NCI-H774 (cell line): ENCODE measurements at places on chromosomes 6 and 20.

- no peak for DNase-seq
Observed at GRCh38 chr6:125489579-125490285, 188.0 kb upstream of the HDDC2 start.

- DNase-seq, result no peak
Observed at GRCh38 chr20:40970218-40970617, 58.4 kb upstream of the TOP1 start.

DNA sequence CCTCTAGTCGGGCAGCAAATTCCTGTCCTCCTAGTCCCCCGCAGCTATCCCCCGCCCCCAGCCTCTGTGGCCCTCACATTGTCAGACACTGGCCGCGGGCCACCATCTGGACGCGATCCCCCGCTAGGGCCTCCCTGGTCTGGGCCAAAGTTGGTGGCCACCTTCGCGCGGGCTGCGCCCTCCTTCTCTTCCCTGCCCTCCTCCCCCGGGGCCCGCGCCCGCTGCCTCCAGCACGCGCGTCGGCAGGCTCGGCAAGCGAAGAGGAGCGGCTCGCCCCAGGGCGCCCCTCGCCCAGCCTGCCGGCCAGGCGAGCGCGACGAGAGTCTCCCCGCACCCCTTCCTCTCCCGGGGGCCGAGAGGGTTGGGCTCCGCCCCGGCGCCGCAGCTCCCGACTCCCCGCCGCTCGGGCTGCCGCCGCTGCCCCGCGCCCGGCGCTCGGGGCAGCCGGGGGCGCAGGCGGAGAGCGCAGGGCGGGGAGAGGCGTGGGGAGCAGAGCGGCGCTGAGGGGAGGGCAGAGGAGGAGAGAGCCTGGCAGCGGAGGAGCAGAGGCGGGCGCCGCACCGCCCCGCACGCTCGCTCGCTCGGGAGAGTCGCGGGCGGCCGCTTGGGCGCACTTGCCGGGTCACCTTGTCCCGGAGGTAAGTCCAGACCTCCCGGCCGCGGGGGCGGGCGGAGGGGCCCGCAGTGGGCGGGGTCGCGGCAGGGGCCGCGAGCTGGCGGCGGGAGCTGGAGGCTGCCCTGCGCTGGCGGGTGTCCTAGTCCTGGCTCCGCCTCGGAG is at the start of gene SYNDIG1:
Gene SYNDIG1, plus strand, starts transcription at position 514 of the 778 bp plus-strand sequence. CDS start 73,469 bp downstream, outside the sequence.
- no peak for DNase-seq

DNA sequence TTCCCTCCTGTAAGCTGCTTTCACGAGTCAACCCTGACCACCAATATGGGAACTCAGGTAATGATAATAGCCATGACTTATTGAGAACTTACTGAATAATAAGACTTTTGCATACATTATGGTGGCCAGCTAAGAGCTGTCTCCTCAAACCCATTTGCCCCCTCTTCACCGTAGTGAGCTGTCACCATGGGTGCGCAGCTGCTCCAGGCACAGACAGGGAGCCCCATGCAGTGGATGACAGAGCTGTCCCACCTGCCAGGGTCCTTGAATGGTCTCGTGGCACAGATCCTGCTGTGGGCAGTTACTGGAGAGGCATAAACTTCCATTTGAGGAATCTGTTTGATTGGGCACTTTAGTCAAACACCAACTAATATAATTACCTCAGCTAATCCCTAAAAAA is 1.9 kb downstream of the SLC22A16 start:
- no peak for DNase-seq

DNA sequence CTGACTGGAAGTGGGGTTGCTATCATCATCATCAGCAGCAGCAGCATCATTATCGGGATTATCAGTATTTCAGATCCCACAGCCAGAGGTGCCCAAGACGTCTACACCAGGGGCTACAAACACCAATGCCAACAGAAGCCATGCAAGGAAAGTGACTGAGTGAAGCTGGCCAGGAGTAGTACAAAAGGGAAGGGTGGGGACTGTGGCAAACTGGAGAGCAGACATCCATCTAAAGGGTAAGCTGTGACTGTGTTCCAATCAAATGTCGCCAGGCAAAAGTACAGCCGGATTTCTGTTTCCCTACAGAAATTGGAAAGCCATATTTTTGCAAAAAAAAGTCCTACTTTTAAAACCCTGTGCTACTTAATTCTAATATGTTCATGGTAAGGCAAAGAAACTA is 50.0 kb downstream of the PREX1 start:
- no peak for DNase-seq

DNA sequence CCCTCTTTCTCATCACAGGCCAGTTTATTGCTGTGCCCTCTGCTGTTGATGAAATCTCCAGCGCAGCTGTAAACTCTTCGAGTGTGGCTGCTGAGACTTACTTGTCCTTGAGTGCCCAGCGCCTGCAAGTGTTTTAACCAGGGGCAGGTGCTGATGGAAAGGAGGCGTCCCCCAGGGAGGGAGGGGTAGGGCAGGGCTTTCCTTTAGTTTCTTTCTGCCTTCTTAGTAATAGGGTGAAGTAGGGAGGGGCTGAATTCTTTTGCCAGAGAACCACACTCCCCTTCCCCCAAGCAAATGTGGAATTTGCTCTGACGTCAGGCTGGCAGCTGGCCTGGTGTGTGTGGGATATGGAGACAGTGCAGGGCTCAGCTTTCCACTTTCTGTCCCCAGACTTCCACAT is 61.2 kb downstream of the IGF2R start:
- DNase-seq, result no peak

GRCh38 chr6:24795106-24795505 is 3.6 kb downstream of the ARMH2 start:
- DNase-seq, result no peak

DNA sequence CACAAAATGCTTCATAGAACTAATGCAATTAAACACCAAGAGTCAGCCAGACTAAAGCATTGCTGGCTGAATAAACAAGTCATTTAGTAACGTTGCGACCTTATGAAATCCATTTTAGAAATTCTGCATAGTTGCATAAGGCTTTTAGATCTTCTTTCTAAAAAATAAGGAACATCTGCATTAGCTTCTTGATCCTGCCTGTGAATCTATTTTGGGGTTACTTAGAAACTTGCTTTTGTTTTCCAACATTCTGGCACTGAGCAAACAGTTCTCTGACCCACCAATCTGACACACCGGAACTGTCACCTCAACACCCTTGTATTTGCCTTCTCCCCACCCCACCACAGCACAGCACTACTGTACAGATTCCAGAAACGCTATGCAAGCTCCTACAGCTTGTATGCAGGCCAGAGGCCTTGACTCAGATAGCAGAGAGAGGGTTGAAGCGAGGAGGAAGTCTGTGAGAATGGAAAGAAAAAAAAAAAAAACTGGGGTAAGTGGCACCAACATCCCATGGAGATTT is 55.0 kb downstream of the KIF13A start:
- no peak for DNase-seq

DNA sequence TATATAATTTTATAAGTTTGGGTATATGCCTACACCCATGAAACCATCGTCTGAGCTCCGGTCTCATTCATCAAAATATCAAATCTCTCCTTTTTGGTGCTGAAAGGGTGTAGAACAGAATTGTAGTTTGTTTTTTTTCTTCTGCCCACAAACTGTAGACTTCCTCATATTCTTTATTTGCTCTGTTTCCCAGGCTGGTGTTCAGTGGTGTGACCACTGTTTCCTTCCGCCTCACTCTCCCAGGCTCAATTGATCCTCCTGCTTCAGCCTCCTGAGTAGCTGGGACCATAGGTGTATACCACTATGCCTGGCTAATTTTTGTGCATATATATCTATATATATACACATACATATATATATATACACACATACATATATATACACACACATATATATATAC is 139.6 kb upstream of the HCRTR2 start:
- DNase-seq, result no peak

GRCh38 chr6:2448826-2449571 is 203.6 kb upstream of the GMDS start:
- peak; percentile 78 for DNase-seq

DNA sequence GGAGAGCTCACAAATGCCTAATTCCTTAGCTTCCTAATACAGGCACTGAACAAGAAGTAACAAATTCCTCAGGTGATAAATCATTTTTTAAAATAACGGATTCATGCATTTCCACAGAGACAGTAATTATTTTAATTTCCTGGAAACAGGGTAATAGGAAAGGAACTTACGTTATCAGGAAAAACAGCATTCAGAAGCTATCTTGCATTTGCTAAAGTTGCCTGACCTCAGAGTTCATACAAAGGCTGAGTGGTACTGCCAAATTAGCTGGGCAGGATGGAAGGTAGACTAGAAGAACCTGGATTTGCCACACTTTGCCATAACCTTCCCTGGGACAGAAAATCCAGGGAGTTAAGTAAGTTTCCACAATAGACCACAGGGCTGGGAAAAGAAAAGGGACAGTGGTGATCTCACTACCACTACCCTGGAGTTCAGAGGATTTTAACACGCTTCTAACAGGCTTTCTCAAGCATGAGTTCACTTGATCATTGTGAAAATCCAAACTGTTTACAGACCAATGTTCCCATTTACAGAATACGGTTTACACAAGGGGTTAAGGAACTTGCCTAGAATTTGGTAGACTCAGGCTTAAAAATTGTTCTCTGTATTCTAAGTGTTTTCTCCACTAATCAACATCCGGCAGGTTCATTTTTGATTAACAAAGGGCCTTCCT is 57.0 kb downstream of the KIF13A start:
- DNase-seq, result no peak

- DNase-seq, result no peak
Observed at GRCh38 chr20:35680452-35681183, 15.9 kb upstream of the CPNE1 start.

DNA sequence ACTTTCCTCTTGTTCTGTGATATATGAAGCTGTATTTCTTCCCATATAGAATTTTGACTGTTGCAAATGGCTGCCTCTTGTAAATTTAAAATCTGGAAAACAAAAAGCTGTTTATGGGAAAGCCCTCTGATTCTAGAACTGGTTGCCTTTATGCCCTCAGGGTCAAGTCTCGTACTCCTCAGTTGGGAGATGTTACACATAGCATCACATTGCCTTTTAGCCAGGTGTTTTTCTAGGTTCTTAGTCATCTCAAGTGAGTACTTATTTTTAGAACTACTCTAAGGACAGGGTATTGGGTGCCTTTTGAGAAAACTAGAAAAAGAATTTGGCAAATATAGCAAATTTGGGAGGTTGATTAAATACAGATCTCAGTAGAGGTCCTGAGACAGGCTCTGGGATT is 58.5 kb downstream of the ANKS1A start:
- no peak for DNase-seq

GRCh38 chr6:14095437-14095836 is 22.1 kb upstream of the CD83 start:
- DNase-seq, result no peak
